Ammon's horn (tissue), 1 donor: ENCODE measurements at places on chromosomes 3 and 15.

- no peak for DNase-seq
Measured at GRCh38 chr3:163919154-163919553, 1159.1 kb downstream of the SI start.

DNA sequence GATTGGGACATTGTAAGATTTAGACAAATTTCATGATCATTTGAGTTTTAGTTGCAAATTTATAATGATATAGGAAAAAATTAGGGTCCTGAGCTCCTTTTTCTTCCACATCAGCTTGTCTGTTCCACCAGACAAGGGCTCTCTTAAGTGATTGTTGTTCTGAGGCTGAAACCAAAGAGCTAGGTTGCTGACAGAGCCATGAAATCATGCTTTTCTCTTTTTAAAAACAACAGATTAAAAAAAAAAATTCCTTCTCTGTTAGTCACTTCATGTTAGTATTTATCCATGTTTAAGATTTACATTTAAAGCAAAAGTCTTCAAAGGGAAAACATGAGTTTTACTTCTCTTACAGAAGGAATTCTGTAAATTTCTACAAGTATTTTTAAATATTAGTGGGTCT is 56.8 kb downstream of the ATP2C1 start:
- no peak for DNase-seq

DNA sequence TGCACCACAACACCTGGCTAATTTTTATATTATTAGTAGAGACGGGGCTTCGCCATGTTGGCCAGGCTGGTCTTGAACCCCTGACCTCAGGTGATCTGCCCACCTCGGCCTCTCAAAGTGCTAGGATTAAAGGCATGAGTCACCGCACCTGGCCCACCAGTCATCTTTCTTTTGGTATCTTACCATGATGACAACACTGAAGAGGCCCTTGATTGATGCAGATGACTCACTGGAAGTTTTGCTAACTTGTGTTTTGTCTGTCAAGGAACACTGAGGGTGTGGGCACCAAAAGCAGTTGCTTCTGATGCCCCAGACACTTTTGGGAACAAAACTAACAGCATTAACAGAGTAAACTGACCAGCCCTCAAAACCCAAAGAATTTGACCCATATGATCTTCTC is 88.3 kb downstream of the MYO5A start:
- no peak for DNase-seq

DNA sequence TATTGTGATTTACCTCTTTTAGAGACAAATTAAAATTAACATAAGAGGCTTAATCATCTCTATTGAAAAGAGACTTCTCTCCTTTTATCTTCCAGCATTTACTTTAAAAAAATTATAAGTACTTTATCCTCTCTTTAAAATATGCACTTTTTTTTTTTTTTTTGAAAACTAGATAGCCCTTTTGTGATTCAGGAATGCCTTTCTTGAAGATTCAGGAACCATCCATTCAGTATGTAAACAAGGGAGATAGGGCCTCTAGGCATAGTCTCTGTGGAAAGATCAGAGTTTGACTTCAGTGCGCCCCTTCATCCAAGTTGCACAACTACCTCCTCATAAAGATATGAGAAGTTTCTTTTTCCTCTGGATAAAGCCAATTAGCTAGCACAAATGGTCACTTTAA is 1163.7 kb downstream of the SI start:
- no peak for DNase-seq

GRCh38 chr15:64703632-64703959 is 71.8 kb downstream of the RBPMS2 start:
- peak; percentile 58 for DNase-seq

DNA sequence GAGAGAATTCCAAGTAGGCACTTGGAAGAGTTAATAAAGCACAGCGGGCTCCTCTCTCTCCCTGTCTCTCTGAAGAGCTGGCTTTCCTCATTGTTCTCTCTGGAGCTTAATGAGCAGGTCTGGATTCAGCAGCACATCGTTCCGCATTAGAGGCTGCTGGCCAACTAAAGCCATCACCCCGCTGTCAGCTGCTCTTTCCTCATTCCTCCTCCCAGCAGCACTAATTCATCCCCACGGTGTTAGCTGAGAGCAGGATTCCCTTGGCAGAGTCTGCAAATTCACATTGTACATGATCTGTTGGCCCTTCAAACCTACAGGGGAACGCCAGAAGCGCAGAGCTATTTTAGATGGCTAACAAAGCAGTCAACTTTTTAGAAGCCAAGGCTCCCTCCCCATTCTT is 44.2 kb downstream of the SGO1 start:
- DNase-seq, result peak; percentile 94

DNA sequence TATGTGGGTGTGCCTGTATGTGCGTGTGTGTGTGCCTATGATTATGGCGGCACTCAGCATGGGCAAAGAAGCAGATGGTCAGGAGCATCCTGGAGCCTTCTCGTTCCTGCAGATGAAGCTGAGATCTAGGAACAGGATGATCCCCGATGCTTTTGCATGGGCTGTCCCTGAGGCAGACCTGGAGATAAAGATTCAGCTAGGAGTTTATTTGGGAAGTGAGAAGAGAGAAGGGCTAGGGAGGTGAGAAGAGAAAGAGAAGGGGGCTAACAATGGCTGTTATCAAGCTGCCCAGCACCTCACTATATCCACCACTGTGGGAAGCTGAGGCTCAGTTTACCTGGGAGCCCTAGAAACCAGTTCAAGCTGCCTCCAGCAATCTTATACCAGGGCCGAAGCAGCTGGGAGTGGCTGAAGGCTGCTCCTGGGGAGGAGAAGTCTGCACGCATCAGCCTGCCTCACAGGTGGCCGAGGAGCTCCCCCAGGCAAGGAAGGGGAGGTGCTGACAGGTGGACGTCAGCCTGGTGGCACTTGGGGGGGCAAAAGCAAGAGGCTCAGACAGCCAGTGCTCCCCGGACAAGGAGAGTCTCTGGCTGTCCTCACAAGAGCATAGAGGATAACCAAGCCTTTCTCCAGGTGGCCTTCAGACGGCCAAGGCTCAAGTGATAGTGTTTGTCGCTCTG is 94.0 kb upstream of the IQSEC1 start:
- no peak for DNase-seq

- DNase-seq, result peak; percentile 54
Measured at GRCh38 chr3:79361748-79362378, 405.9 kb downstream of the ROBO1 start.

DNA sequence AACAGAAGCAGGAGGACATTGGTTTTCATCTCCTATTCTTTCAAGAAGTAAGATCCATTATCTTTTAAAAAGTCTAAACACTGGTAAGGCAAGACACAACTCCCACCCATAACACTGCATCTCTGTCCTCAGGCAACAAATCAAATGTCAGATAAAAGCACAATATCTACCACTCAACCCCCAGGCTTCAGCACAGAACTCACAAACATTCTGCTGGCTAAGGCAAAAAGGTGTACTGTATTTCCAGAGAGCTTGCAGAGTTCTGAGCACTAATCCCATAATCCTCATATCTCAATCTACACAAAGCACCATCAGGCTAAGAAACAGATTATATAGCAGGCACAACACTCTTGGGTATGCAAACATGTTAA is 20.9 kb downstream of the RAF1 start:
- DNase-seq, result no peak

DNA sequence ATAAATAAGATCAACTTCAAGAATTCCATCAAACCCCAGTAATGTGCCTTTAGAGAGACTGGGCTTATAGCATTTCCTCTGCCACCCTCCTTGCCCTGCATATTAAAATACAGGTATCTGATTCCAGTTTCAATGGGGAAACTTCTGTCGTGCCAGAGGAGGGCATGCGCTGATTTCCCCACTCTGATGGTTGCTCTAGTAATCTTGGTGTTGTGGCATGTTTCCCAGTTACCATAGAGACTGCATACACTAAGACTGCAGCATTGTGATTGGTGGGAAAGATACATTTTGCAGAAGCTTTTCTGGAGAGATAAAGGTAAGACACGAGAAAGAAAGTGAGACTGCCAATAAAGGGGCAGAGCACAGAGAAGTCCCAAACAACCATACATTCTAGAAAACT is 225.6 kb downstream of the TIGIT start:
- DNase-seq, result peak; percentile 46

GRCh38 chr15:27889258-27889657 is 209.9 kb downstream of the OCA2 start:
- DNase-seq, result no peak

DNA sequence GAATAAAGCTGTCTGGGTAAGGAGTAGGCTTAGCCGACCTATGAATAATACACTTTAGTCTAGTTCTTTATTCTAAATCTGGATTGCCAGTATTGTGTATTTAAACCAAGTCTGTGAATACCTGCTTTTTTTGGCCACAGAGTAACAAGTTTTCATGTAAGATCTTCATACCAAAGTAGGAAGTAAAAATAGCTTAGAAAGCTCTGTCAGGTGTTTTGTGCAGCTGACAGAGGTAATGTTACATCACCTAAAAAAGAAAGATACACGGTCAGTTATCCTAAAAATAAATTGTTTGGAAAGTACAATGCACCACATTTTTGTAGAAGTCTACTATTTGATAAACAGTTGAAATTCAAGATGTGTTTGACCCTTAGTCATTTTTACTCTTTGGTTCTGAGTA is 16.5 kb downstream of the CALML4 start:
- no peak for DNase-seq

GRCh38 chr15:85622221-85622831 is 172.4 kb downstream of the KLHL25 start:
- no peak for DNase-seq
